A375 (cell line): ENCODE measurements at places on chromosomes 5 and 9. TPM values are rescaled to one million over a fixed set of nuclear protein-coding genes. Genes with fewer than 3 reads are reported as not detected.

Gene SNX24
- 25.9 and 34.7 TPM in 2 replicates for total RNA-seq

Gene TAF1L
- total RNA-seq: 0.04 TPM in 1 of 2 replicates, not detected in the other

Gene HTR1A
- total RNA-seq: not detected in 2 replicates

Gene GFI1B
- total RNA-seq: not detected in 2 replicates

Gene PCDHA8
- total RNA-seq: 0.37 and 0.53 TPM in 2 replicates

Gene TIMD4
- not detected in 2 replicates for total RNA-seq

Gene ITK
- total RNA-seq: not detected in 2 replicates

Gene IL5
- total RNA-seq: not detected in 2 replicates

Gene SREK1IP1
- 2.5 and 3.7 TPM in 2 replicates for total RNA-seq

Gene IARS1
- 354 and 367 TPM in 2 replicates for total RNA-seq
